ENCODE measurements at places on chromosomes 13 and 19.
A peak's percentile ranks its signal among the peaks of the same experiment; 100 is the strongest.

DNA sequence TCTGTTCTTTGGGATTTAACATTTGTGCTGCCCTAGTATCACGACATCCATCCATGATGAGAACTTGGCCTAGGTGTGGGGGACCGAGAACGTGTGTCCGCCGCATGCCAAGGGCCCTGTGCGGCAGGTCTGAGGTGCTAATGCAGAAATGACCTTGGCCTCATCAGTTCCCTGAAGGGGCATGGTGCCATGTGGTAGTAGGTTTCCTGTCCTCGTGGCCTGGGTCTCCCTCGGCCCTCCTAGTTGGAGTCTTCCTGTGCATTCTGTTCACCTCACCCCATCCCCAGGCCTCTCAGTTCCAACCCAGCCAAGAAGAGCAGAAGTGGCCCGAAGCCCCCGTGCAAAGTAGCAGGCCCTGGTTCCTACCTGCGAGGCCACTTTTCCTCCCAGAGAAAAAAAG, 59.8 kb downstream of the GGACT start:
- DNase-seq: no peak

GRCh38 chr13:48431431-48431830, 18.5 kb upstream of the LPAR6 start:
- DNase-seq: no peak

DNA sequence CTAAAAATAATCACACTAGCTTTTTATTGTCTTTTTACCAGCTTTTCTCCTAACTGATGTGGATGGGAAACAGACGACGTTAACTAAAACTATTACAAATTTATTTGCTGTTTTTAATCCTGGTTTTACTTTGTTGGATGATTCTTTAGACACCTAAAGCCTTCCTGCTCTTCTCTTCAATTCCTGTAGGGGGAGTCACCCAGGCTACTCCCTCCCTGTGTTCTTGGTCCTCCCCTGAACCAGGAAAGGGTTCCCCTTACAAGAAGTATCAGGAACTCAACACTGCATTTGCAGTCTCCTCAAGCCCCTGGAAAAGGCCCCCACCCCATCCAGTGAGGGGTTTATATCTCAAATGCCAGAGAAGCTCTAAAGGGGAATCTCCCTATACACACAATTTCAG, 206.1 kb downstream of the SUCLA2 start:
- peak; percentile 6 for DNase-seq

DNA sequence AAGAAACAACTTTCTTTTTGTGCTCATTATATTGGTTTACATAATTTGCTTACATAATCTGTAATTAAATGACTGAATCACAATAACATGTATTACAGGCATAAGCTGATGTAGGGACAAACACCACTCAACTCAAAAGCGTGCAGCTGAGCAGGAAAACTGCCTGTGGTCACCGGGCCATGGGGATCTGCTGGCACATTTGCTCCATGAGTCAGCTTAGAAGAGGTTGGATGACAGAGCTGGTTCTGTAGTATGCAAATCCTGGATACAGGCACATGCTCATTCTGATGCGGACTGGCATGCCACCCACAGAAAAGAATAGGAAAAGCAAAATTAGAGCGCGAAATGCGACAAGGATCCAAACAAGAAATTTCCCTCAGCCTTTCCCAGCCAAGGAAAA, 128.6 kb downstream of the USP12 start:
- DNase-seq: peak; percentile 52

DNA sequence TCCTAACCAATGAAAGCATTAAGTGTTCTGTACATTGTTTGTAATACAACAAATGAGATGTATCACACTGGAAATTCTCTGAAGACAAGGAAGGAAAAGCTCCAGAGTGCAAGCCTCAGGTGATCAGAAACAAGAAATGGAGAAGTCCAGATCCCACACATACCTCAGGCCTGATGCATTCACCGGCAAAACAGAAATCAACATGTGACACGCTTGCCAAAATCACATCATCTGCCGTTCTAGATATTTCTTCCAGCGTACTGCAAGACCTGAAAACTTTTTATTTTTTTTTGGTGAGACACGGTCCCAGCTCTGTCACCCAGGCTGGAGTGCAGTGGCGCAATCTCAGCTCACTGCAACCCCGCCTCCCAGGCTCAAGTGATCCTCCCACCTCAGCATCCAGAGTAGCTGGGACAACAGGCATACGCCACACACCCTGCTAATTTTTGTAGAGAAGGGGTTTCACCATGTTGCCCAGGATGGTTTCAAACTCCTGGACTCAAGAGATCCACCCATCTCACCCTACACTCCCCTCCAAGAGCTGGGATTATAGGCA, 48.6 kb downstream of the FOXO1 start:
- no peak for DNase-seq

DNA sequence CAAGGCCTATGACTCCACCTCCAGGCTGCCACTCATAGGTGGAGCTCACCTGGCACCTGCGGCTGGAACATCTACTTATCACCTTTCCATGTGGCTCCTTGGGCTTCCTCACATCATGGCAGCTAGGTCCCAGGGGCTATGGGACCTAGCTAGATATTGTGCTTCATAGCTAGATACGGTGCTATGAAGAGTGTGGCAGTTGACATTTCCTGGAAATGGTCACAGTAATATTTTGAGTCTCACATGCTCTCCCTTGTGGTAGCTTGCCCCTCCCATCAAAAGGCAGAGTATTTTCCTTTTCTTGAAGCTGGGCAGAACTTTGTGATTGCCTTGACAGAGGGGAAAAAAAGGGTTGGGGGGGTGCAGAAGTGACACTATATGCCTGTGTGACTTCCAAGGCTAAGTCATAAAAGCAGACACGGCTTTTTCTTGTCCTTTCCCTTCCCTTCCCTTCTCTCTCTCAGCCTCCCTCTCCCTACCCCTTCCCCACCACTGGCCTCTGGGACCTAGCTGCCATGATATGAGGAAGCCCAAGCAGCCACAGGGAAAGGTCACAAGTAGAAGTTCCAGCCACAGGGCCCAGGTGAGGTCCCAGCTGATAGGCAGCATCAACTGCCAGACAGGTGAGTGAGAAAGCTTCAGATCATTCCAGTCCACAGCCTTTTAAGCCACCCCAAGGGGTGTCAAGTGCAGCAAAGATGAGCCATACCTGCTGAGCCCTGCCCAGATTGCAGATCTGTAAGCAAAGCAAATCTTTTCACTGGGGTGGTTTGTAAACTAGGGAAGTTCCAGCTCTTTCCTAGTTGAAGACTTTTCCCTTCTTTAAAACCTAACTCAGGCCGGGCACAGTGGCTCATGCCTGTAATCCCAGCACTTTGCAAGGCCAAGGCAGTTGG, 6.9 kb upstream of the HIF3A start:
- no peak for DNase-seq

Data from erythroblast (primary cell).